ENCODE measurements at places on chromosomes 1 and 21.
A peak's percentile ranks its signal among the peaks of the same experiment; 100 is the strongest.

DNA sequence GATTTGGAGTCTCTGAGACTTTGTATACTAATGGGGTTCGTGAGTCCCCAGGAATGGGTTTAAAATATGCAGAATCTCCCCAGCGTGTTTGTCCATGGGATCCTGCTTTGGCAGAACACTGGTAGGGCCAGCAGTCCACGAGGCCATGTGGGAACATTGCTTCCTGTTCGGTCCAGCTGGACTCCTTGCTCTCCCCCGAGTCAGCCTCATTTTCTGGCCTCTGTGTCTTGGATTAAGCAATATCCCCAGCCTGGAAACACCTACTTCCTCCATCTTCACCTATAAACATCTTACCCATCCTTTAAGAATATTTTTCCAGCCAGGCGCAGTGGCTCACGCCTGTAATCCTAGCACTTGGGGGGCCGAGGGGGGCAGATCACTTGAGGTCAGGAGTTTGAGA is 142.4 kb downstream of the NAV1 start:
- DNase-seq: no peak

DNA sequence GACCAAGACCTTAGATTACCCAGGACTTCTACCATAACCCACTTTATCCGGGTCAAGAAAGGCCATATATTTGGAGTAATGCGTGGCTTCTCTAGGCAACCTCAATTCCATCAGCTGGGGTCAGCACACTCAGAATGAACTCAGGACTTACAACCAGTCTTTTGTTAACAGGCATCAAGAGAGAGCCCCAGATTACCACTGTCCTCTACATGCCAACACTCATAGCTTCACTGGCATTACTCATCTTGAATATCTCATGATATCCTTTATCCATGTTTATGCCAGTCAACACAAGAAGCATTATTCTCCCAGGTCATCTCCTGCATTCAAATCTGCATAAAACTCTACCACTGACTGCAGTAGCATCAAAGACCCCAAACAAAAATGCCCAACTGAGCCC is 6.6 kb upstream of the FCGR2A start:
- no peak for DNase-seq

DNA sequence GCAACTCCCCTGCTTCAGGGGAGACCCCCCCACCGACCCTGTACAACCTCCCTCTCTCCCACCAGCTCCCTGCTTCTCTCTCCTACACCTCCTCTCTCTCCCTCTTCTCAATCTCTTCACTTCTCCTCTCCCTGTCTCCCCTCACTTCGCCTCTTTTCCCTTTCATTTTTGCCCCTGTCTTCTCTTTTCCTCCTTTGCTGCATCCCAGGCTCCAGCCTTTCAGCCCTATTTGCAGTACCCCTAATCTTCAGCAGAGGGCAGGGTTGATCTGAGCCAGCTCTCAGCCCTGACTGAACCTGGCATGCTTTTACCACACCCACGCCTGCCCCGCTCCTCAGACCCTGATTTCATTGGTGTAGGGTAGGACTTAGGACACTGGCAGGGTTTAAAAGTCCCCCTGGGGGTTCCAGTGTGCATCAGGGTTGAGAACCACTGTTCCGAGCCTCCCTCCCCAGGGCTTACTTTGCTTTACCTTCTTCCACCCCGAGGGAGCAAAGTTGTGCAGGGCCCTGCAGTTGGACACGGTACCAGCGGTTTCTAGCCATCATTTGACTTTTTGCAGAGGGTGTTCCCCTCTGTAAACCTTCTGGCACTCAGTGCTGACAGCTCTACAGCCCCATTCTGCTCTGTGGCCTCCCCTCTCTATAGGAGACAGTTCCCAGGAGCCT is 67.3 kb upstream of the CNTN2 start:
- peak; percentile 25 for DNase-seq

GRCh38 chr1:102970496-102971078 is 137.7 kb downstream of the COL11A1 start:
- no peak for DNase-seq

- DNase-seq: no peak
Measured at GRCh38 chr1:43766818-43767525, 59.6 kb downstream of the ST3GAL3 start.

DNA sequence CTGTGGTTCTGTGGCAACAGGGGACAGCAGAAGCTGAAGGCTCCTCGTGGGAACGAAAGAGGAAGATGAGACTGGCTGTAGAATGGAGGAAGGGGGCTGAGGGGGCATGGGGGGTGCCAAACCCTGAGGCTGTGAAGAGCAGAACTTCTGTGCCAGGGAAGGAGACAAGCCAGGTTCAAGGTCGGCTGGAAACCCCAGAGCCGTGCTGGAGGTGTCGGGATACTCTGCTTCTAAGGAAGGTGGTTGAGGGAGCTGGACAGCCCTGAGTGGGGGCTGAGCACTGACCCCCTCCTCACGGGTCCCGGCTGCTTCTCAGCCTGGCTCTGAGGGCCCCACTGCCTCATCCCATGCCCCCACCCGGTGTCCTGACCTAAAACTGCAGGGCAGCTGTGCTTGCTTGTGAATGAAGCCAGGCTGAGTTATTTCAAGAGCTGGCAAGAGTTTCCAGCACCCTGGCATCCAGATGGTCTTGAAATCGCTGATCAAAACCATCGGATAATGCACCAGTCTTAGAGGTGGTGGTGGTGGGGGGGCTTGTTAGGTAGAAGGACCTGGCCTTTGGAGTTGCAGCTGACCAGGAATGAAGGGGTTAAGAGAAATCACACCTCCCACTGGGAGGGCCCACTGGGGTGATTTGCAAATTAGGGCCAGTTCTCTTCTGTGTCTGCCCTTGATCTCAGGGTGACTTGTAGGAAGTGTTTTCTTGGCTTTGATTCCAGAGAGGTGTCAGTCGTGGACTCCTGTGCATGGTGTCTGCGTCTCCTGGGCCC is 218.9 kb upstream of the C1orf174 start:
- no peak for DNase-seq

- DNase-seq: no peak
Measured at GRCh38 chr1:77975907-77976306, 3.0 kb downstream of the FUBP1 start.

GRCh38 chr21:45923146-45923545 is 58.4 kb upstream of the COL6A1 start:
- peak; percentile 29 for DNase-seq

DNA sequence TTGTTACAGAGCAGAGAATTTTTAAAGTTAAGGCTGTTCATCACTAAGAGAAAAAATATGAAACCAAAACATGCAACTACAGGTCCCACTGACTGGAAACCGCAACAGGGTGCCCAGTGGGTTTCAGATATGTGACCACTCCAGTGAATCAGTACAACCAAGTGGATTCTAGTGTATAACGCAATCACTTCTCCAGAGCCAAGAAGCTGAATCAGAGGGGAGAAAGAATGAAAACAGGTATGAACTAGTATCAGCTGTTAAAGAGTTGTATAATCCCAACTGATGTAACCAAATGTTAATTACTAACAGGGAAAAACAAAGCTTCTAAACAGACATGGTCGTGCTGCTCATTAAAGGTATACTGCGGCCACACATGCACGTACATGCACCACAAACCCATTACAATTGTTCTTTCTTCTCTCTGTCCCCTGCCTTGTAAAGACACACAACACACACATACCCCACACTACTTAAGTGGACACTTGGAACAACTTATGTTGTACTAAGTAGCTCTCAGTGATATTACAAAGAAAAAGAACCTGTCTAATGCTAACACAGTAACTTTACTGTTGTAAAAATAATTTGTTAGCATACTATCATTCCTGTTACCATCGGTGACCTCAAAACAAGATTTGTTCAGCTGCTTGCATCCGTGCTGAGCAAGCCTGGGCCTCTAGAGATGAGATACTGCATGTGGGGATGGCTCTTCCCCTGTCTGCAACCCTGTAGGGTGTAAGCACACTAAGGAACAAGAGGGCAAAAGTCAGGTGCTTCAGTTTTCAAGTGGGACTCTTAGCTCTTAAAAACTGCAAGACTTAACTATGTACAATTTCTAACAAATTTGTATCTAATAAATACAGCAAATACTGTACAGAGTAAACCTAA is 74.2 kb downstream of the PTPN14 start:
- DNase-seq: no peak

DNA sequence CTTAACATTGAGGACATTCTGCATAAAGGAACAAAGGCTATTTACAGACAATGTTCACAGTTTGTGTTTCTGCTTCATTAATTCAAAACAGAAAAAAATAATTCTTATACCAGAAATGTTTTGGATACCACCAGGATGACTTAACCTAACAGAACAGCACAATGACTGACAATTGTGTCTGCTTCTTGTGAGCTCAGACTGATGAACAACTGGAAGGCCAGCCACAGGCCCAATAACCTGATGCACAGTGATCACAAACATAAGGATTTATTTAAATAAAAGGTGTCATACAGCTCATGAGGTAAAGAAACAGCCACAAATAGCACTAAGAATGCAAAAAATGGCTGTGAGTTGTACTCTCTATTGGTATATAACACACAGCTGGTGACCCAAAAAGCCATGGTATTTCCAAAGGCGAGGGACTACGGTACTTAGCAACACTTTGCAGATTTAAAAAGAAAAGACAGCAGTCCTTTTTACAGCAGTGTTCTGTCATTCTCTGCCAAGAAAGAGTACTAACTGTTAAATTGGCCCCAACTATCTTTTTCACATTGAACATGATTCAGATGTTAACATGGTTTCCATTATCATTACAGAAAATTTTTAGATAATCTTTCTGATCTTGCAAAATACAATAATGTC is 32.1 kb upstream of the DDAH1 start:
- no peak for DNase-seq

DNA sequence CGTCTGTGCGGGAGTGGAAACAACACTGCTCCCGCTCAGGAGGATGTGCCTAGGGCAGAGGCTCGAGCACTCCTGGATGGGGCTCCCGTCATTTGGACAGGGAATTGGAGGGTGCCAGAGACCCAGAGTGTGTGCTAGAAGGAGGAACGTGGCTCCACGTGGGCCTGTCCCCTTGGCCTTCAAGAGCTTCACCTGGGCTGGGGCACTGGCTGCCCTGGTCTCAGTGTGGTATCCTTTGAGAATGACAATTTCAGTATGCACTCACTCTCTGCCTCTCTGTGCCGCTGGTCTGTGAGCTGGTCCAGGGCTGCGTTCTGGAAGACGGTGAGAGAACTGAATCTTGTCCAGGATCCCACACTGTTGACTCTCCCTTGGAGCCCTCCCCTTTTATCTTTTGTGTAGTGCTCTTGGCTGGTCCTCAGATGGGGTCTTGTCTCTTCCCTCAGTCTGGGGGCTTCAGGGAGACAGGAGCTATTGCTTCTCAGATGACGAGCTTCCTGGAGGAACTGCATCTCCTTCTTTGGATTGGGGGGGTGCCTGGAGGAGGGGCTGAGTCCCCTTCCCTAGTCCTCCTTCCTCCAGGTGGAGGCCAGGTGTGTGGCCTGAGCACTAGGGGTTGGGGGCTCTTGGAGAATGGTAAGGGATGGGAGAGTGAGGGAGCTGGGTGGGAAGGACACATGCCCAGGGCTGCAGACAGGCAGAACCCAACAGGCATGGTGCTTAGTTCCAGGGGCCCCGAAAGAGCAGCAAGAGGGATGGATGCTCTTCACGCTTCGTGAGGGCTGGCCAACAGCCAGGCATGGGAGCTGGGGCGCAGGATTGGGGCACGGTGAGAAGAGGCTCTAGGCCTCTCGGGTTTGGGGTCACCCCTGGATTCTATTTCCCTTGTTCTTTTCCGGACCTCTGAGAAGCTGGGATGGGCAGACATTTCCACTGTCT is 14.8 kb upstream of the ETV3L start:
- no peak for DNase-seq

DNA sequence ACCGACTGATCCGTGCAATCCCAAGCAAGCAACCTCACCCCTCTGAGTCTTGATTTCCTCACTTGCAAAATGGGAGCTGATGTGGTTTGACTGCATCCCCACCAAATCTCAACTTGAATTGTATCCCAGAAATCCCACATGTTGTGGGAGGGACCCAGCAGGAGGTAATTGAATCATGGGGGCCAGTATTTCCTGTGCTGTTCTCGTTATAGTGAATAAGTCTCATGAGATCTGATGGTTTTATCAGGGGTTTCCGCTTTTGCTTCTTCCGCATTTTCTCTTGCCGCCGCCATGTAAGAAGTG is 58.4 kb downstream of the FHAD1 start:
- no peak for DNase-seq

GRCh38 chr1:17109892-17110554 is 9.2 kb downstream of the PADI2 start:
- no peak for DNase-seq

- DNase-seq: no peak
Measured at GRCh38 chr1:93542398-93542797, 94.5 kb downstream of the FNBP1L start.

Data from stimulated activated CD8-positive, alpha-beta memory T cell treated with anti-CD3 and anti-CD28 coated beads, Interleukin-7, amount 100 ng/mL, for 48 hours (primary cell).